ENCODE measurements at places on chromosomes 5 and 9.

DNA sequence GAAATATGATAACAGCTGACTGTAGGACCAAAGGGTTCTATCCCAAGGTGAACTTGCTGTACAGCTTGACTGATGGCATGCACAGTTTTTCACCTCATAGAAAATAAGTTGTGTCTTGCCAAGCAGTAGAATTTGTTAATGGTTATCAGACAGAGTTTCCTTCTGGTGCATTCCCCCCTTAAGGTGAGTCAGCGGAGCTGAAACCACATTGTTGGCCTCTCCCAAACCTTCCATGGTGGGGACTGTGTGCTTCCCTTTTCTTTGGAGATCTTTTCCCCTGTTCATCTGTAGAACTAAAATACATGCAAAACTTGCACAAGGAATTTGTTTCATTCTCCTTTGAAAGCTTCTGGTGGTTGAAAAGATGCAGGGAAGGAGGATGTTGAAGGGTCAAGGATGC, 179.8 kb downstream of the FGF1 start:
- DNase-seq: no peak

- DNase-seq: peak; percentile 13
These were observed 6.3 kb downstream of the MRPL36 start for GRCh38 chr5:1793301-1793740.

DNA sequence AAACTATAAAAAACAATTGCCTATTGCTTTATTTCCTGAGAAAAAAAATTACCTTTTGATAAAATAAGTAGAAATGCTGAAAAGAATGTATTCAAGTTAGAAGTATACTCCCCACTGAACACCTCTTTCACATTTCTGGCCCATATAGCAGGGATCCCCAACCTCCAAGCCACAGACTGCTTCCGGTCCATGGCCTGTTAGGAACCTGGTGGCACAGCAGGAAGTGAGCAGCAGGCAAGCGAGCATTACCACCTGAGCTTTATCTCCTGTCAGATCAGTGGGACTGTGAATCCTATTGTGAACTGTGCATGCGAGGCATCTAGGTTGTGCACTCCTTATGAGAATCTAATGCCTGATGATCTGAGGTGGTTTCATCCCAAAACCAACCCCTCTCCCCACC, 563.9 kb downstream of the RAB3C start:
- DNase-seq: no peak

GRCh38 chr9:21684831-21685362, 117.5 kb upstream of the MTAP start:
- DNase-seq: peak; percentile 18

GRCh38 chr5:33984671-33985124, at the start of gene SLC45A2:
SLC45A2 (minus strand) TSS chr5:33984693; CDS start chr5:33984583, 110 bp downstream.
- no peak for DNase-seq

All from CD4-positive, alpha-beta T cell (primary cell).